Large intestine (tissue), 12 donors: ENCODE measurements at places on chromosomes 5 and 9.

DNA sequence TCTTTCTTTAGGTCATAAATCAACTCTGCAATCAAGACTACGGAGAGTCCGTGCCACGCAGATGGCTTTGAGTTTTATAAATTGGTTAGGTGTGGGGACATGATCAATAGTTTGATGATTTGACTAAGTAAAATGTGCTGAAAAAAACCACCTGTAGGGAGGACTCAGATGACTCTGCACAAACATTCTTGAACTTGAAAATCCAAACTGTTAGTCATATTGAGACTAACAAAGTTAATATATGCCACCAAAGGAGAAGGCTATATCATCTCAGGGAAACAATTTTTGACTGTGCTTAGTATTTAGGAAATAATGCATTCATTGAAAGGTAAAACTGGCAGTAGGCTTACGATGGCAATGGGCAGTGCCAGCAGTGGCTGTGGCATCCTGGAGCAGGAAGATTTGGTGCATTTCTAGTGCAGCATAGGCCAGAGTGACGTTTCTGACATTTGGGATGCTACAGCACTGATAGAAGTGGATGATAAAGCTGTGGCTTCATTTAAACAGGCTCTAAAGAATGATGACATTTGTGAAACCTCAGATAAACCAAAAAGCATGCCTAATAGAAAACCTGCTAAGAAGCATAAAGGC, 291.1 kb downstream of the MLLT3 start:
- no peaks in the 10 kb centered on the region for H3K4me1 ChIP-seq
- H3K4me3 ChIP-seq = no peak overlapping the region
- H3K27ac ChIP-seq = no peak overlapping the region
- H3K27me3 ChIP-seq = peaks cover 2% of the 10 kb centered on the region
- no peaks in the 10 kb centered on the region for H3K36me3 ChIP-seq

GRCh38 chr9:21482213-21482612, at the start of gene IFNE:
Gene IFNE, minus strand, starts transcription at chr9:21482313. Its CDS starts 619 bp downstream, at chr9:21481694.
- no peaks in the 10 kb centered on the region for H3K27me3 ChIP-seq
- H3K4me3 ChIP-seq = no peak within 1 kb of the TSS
- no peak for DNase-seq
- H3K36me3 ChIP-seq = no peaks in the 10 kb centered on the region

DNA sequence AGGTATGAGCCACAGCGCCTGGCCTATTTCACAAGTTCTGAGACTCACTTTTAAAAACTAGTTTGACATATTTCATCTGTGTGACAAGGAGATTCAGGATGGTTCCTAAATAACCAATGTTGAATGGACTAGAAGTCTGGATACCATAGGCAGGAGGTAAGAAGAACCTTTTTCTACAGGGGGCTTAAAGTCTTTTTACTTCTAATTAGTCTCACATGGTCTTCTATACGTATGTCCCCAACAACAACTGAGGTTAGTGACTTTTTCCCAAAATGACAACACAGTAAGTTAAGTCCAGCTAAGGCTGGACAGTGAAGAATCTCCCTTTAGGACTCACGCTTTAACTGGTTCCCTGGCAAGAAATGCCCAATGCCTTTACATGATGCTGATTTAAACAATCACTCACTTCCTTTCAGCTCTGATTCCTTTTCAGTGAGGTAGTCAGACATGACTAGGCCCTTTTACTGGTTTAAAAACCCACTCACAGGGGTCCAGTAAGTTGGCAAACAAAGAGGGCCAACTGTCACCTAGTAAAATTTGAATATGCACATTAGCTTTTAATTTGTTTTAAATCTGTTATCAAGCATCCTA, 12.1 kb upstream of the HAUS6 start:
- no peaks in the 10 kb centered on the region for H3K4me1 ChIP-seq
- peaks cover 53% of the 10 kb centered on the region for H3K36me3 ChIP-seq
- H3K4me3 ChIP-seq = no peak overlapping the region
- no peak overlapping the region for H3K27ac ChIP-seq
- no peaks in the 10 kb centered on the region for H3K27me3 ChIP-seq

GRCh38 chr9:83669067-83669466, 38.7 kb downstream of the UBQLN1 start:
- H3K27ac ChIP-seq = no peak overlapping the region
- no peaks in the 10 kb centered on the region for H3K27me3 ChIP-seq
- DNase-seq = no peak
- no peak overlapping the region for H3K4me3 ChIP-seq

DNA sequence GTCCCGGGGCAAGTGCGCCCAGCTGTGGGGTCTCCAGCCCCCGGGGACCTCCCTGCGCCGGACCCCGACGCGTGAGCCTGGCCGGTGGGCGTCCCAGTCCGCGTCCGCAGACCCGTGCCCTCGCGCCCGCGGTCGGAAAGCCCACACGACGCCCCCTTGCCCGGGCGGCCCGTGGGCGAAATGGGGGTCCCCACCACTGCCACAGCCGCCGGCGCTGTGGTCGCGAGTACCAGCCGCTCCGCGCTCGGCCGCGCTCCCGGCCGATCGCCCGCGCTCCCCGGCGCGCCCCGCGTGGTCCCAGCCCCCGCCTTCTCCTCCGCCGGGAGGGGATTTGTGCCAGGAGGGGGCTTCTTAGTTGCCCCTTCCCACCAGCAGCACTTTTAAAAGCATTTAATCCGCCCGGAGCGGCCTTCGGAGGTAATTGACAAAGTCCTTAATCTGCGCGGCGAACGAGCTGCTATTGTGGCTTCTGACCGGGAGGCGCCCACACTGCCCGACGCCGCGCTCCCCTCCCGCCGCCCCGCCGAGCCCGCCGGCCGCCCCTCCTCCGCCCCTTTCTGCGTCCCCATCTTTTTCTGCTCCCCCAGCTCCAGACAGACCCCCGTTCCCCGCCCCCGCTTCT, 469 bp upstream of the FIBCD1 start:
- H3K27ac ChIP-seq = no peak overlapping the region
- H3K4me1 ChIP-seq = peaks cover 7% of the 10 kb centered on the region
- DNase-seq = no peak
- H3K4me3 ChIP-seq = no peak overlapping the region
- no peaks in the 10 kb centered on the region for H3K36me3 ChIP-seq

- H3K4me3 ChIP-seq = no peak overlapping the region
- no peak overlapping the region for H3K27ac ChIP-seq
- H3K36me3 ChIP-seq = no peaks in the 10 kb centered on the region
Measured at GRCh38 chr5:126015235-126016181, 407.7 kb upstream of the GRAMD2B start.

GRCh38 chr9:11779971-11780370, 913.2 kb upstream of the TYRP1 start:
- H3K4me1 ChIP-seq = no peaks in the 10 kb centered on the region
- H3K36me3 ChIP-seq = no peaks in the 10 kb centered on the region
- H3K27me3 ChIP-seq = no peaks in the 10 kb centered on the region
- DNase-seq = no peak
- H3K27ac ChIP-seq = no peak overlapping the region
- no peak overlapping the region for H3K4me3 ChIP-seq

DNA sequence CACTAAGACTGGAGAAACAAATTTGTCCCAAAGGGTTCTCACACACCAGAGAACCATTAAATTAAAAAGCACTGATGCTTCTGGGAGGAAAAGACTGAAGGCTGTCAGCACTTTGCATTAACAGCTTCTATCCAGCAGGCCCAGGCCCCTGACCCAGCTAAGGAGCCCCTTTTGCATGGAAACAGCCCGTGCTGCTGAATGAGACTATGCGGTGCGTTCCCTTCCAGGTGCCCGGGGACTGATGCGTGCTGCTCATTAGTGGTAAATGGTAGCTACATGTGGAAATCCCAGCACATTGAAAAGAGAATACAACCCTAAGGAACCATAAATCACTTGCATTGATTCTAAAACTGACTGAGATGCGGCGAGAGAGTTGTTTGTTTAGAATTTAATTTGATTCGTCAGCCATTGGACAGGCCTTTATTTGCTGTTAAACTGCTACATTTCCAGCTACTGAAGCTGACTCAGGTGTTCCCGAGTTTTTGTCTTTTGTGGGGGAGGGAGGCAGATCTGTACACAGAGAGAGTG, 351.0 kb upstream of the SLC24A2 start:
- H3K27me3 ChIP-seq = no peaks in the 10 kb centered on the region
- no peak overlapping the region for H3K4me3 ChIP-seq
- H3K4me1 ChIP-seq = no peaks in the 10 kb centered on the region

GRCh38 chr5:56183506-56183905, 49.6 kb downstream of the ANKRD55 start:
- DNase-seq = no peak
- H3K4me1 ChIP-seq = no peaks in the 10 kb centered on the region
- H3K36me3 ChIP-seq = no peaks in the 10 kb centered on the region
- no peaks in the 10 kb centered on the region for H3K27me3 ChIP-seq

- no peaks in the 10 kb centered on the region for H3K27me3 ChIP-seq
- H3K4me1 ChIP-seq = no peaks in the 10 kb centered on the region
- H3K36me3 ChIP-seq = no peaks in the 10 kb centered on the region
- no peak overlapping the region for H3K27ac ChIP-seq
- DNase-seq = no peak
Measured at GRCh38 chr5:137659209-137659608, 76.7 kb downstream of the KLHL3 start.

GRCh38 chr9:133875131-133875530, 117.0 kb downstream of the VAV2 start:
- DNase-seq = no peak
- H3K36me3 ChIP-seq = peaks cover 2% of the 10 kb centered on the region
- H3K4me1 ChIP-seq = peaks cover 34% of the 10 kb centered on the region
- no peaks in the 10 kb centered on the region for H3K27me3 ChIP-seq

DNA sequence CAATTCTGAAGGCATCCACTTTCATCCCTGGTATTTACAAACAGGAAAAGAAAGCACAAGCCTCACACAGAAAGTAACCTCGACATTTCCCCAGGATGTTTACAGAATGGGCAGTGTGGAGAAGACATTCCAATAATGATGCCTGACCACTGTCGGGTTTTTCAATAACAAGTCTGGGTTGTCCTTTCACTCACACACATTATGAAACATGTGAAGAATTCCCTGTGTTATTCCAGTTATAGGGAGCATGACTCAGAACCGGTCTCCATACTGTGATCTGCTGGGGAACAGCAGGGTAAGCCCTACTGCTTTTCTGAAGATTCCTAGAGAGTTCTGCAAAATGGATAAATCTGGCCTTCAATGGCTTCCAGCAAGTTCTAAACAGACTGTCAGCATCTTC, 155.3 kb downstream of the ADAMTS12 start:
- H3K27ac ChIP-seq = no peak overlapping the region
- no peaks in the 10 kb centered on the region for H3K4me1 ChIP-seq
- DNase-seq = no peak
- H3K36me3 ChIP-seq = no peaks in the 10 kb centered on the region

DNA sequence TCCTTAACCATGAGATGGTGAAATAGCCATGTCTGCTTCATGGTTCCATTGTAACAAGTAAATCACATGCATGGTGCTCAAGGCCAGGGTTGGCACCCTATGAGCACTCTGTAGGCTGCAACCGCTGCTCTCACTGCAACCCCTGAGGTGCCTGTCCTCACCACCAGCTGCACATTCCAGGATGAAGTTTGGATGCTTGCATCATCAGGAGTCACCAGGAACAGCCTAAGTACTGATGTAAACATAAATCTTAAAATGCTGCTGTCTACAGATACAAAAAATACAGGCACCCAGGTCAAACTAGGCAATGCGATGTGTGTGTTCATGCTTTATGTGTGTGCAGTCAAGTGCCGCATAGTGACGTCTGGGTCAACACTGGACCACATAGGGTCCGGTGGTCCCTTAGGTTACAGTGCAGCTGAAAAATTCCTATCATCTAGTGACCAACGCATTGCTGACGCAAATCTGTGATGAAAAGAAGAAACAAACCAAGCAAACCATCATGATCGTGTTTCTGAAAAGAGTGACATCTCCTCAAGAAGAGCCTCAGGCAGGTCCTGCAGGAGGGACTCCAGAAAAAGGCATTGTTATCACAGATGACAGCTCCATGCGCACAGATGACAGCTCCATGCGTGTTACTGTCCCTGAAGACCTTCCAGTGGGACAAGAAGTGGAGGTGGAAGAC, 234.8 kb downstream of the AUH start:
- H3K4me3 ChIP-seq = no peak overlapping the region
- H3K27me3 ChIP-seq = no peaks in the 10 kb centered on the region
- peaks cover 3% of the 10 kb centered on the region for H3K4me1 ChIP-seq
- no peak overlapping the region for H3K27ac ChIP-seq
- no peaks in the 10 kb centered on the region for H3K36me3 ChIP-seq

GRCh38 chr5:111859031-111859430, 102.0 kb upstream of the NREP start:
- H3K36me3 ChIP-seq = no peaks in the 10 kb centered on the region
- H3K4me3 ChIP-seq = no peak overlapping the region
- H3K4me1 ChIP-seq = no peaks in the 10 kb centered on the region
- H3K27ac ChIP-seq = no peak overlapping the region
- no peaks in the 10 kb centered on the region for H3K27me3 ChIP-seq
- DNase-seq = no peak
